ENCODE measurements at places on chromosomes 2 and 18.

DNA sequence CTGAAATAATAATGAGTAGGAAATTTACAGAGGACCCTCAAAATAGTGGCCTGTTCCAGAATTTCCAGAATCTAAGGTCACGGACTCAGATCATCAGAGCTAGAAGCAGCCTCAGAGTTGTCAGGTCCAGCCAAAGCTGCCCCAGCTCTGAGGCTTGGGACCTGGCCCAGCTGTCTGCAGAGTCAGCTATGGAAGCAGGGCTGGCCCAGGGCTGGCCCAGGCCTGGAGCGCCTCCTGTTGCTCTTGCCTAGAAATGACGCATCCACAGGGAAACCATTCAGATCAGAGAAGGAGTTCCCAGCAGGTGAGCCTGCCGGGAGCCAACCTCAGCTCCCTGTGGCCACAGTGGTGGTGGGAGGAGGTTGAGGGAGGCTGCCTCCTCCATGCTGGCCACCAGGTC lies 106.7 kb upstream of the ARL4C start:
- no peak for DNase-seq

- DNase-seq = no peak
Observed at GRCh38 chr2:83860320-83860719, 598.8 kb downstream of the SUCLG1 start.

GRCh38 chr2:168727904-168728470 lies 74.5 kb upstream of the NOSTRIN start:
- DNase-seq = no peak

DNA sequence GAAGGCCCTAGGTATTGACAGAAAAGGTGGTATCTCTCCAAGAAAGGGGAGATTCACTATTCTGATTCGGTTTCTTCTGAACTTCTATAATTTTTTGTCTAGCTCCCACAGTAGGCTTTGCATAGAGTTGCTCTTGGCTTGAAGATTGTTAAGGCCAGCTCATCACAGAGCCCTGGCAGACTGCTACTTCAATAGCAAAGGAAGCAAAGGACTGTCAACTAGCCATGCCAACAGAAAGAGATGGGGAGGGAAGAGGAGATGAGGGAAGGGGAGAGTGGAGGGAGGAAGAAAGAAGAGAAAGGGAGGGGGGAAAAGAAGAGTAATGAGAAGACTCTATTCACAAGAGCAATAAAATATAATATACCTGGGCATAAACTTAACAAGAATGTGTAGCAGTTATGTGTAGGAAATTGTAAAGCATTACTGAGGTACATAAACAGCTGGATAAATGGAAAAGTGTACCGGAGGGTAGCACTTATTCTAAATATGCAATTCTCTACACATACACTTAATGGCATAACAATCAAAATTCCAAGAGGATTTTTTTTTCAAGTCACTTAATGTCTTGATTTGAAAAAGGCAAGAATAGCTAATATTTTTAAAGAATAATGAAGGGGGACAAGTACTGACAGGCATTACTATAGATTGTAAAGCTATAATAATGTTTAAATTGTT lies 102.5 kb downstream of the LOXHD1 start:
- DNase-seq = no peak

DNA sequence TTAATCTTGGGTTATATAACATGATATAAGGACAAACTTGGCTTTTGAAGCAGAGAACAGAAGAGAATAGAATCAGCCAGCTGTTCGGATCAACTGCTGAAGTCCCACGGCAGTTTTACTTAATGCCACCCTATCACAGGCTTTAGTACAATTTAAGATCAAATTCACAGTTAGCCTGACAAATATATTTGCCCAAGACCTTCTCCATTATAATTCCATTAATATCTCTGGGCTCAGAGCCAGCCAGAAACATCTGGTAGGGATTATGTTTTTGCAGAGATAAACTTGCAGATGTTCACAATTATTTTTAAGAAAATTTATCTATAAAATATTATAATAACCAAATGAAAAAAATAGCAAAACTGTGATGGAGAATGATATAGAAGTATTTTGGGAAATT lies 381.4 kb downstream of the RAD51AP2 start:
- no peak for DNase-seq

DNA sequence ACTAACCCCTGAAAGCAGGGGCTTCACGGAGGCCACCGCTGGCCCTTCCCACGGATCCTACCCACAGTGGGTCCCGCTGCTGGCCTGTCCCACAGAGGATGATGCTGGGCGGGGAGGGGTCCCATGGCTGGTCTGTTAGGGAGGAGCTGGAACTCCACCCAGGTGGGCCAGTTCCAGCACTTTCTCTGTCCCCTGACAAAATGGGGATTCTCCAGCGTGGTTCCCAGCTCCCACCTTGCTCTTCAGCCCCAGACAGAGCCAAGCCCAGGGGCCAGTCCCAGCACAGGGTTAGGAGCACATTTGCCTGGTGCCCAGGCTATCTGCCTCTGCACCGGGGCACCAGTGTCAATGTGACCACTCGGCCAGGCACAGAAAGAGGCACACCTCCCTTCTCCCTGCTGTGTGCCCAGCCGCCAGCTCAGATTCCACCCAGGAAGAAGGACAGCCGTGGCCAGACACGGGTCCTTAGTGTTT lies 50.0 kb downstream of the ANKMY1 start:
- DNase-seq = peak; percentile 59

DNA sequence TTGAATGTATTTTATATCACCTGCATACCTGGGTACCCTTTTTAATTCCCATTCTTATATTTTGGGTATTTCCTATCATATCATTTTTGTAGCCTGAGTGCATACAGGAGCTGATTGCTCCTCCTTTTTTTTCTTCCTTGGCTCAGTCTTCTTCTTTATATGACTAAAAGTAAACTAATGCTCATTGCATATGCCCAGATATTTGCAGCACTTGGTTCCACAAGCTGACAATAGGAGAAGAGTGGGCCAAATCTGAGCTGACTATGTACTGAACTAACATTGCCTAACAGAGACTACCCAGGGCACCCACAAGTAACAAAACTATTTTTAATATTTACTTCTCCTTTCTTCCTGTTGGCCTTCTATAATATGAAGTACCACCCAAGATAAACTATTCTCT lies 131.7 kb upstream of the SPOPL start:
- DNase-seq = no peak

DNA sequence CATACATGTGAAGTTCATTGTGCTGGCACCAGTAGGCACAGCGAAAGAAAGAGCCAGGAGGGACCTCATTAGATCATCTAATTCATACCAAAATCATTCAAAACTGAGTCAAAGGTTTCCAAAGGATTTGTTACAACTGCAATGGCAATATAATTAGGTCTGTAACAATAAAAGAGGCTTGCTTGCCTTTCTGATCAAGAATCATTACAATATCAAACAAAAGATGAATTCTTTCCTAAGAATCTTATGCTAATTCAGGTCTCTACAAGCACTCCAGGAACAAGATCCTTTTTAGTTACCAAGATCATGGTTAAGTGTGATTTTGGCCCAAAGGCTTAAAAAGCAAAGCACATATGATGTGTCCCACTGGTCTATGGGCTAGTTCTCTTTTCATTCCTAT lies 41.9 kb upstream of the ITPRID2 start:
- DNase-seq = no peak

- DNase-seq = peak; percentile 34
Observed at GRCh38 chr2:136117909-136118818, at the start of gene CXCR4. Gene CXCR4, minus strand, starts transcription at chr2:136118149. Its CDS starts 89 bp downstream, at chr2:136118060.

- DNase-seq = no peak
Observed at GRCh38 chr2:170930131-170930990, 1.3 kb downstream of the GORASP2 start.

GRCh38 chr18:80126797-80127196 lies 17.7 kb downstream of the ADNP2 start:
- DNase-seq = no peak

GRCh38 chr2:143252138-143252907 lies 123.1 kb downstream of the ARHGAP15 start:
- no peak for DNase-seq

DNA sequence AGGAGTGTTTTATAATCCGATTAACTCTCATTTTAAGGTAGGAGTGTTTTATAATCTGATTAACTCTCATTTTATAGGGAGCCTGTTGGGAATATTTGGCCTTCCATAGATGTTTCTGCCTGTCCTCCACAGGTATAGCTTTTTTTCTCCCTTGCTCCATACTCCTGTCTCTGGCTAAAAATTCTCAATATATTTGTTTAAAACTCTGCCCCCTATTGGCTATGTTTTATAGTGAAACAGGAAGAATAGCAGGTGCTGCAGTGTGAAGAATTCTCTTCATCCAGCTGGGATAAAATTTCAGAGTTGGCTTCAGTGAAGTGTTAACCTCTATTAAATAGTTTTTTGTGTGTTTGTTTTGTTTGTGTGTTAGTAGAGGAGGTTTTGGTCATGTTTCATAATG lies 1046.0 kb upstream of the TMEFF2 start:
- DNase-seq = no peak

DNA sequence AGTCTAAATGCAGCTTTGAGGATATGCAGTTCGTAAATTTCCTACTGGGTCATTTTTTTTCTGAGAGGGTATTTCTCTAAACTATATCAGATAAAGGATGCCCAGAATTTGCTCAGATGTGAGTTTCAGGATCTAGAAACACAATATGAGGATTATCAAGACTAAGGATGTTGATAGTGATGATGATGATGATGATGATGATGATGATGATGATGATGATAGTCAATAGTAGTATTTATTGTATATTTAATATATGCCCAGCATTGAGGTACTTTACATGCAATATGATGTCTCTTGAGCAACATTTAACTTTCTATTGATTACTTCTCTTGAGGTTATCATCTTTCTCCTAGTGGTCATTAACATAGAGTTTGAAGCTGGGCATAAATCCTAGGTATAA lies 222.1 kb upstream of the NRP2 start:
- no peak for DNase-seq

- DNase-seq = no peak
Observed at GRCh38 chr2:6822406-6822805, 43.3 kb downstream of the CMPK2 start.

DNA sequence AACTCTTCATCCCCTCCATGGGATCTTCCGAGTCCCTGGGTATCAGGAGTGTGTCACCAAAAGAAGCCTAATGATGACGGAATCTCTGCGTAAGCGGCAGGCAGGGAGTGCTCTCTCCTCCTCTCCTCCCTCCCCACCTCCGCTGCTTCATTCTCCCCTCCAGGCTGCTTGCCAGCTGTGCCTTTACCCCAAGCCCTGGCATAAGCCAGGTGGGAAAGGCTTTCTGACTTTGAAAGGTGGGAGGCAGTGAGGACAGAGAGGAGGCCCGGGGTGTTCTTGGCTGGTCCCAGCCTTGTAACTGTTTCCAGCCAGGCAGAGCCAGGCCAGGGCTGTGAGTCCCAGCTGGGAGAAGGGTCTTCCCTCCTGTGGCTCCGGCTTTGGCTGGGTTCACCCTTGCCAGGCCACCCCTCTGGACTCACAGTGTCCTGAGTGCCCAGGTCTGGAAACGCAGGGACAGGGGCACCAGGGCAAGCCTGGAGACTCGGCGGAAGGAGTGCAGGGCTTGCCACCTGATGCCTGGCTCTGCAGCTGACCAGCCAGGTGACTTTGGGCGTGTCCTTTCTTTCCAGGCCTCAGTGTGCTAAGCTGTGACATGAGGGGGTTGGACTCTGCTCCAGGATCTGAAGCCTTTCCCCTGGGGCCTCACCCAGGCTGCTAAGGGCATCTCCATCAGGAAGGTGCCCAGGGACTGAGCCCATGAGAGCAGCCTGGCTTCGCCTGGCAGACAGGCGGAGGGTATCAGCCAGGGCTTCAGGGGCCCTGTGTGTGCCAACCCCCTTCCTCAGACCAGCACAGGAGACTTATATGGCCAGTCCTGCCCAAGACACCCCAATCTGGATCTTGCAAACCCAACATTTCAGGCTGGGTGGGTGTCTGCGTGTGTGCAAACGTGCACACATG lies 32.7 kb upstream of the HPCAL1 start:
- no peak for DNase-seq

DNA sequence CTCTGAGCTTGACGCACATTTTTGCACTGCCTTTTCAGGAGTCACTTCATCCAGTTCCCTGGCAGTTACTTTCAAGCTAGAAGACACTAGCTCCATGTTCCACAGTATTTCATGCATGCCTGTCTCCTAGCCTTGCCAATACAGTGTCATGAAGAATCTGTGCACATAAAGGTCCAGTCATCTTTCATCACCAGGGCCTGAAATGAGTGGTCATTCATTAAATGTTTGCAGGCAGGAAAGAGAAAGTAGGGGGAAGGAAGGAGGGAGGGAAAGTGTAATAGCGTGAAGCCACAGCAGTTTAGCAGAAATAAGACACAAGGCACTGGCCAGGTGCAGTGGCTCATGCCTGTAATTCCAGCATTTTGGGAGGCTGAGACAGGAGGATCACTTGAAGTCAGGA lies 92.4 kb upstream of the COPS8 start:
- peak; percentile 6 for DNase-seq

DNA sequence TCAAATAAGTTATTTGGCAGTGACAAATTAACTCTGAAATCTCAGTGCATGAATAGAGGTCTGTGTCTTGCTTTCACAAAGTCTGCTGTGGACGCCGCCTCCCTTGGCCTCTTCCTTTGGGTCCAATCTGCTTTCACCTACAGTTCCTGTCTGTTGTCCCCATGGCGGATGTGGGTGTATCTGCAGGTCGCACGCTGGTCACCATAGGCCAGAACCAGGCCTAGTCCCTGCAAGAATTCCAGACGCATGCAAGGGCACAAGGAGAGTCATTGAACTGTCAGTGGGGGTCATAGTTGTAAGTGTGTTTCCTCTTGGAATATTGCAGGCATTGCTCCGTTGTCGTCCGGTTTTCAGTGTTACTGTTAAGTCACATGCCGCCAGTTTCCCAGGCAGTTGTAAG lies 7.4 kb downstream of the SOCS6 start:
- no peak for DNase-seq

All from lower leg skin (tissue), 4 donors.